ENCODE measurements at places on chromosomes 2 and 18. TPM values are rescaled to one million over a fixed set of nuclear protein-coding genes. Genes with fewer than 3 reads are reported as not detected.

The HOXD10 gene
- not detected for total RNA-seq

The POTEE gene
- total RNA-seq, result 1.1 TPM

The REG1B gene
- not detected for total RNA-seq

The TMEM169 gene
- 0.93 TPM for total RNA-seq

Measured in activated T-helper 1 cell treated with anti-CD3 and anti-CD28 coated beads, Interleukin-12 subunit alpha, Interleukin-12 subunit beta, Interleukin-2, Interleukin-4 antibody, amounts not matched to agents 30 ng/mL and 10 ng/mL and 1 ng/mL, durations not matched to agents 14 hours and 24 hours and 36 hours (primary cell).